ENCODE measurements at places on chromosomes 1 and 21.

DNA sequence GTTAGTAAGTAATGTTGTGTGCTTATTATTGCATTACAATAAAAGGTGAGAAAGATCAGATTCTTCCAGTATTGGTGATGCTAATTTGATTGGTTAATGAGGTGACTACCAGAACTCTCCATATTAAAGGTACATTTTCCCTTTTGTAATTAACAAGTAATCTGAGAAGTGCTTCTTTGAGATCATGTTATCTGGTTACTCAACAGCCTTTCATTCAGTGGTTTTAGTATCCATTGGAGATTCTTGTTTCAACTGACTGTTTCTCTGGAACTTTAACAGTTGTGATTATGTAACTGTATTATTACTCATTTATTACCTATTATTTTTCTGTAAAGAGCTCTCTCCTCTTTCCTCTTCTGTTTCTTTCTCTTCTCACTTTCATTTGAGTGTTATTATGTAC lies 86.7 kb downstream of the PEX14 start:
- no peak for DNase-seq

GRCh38 chr1:18634276-18634675 lies 3.6 kb downstream of the PAX7 start:
- no peak for DNase-seq

- no peak for DNase-seq
Observed at GRCh38 chr1:168368131-168368530, 87.5 kb downstream of the TBX19 start.

- DNase-seq = no peak
Observed at GRCh38 chr1:206540044-206540780, 32.9 kb downstream of the RASSF5 start.

- DNase-seq = no peak
Observed at GRCh38 chr1:18581420-18581880, 49.2 kb upstream of the PAX7 start.

GRCh38 chr1:193417403-193417802 lies 231.0 kb upstream of the B3GALT2 start:
- no peak for DNase-seq

DNA sequence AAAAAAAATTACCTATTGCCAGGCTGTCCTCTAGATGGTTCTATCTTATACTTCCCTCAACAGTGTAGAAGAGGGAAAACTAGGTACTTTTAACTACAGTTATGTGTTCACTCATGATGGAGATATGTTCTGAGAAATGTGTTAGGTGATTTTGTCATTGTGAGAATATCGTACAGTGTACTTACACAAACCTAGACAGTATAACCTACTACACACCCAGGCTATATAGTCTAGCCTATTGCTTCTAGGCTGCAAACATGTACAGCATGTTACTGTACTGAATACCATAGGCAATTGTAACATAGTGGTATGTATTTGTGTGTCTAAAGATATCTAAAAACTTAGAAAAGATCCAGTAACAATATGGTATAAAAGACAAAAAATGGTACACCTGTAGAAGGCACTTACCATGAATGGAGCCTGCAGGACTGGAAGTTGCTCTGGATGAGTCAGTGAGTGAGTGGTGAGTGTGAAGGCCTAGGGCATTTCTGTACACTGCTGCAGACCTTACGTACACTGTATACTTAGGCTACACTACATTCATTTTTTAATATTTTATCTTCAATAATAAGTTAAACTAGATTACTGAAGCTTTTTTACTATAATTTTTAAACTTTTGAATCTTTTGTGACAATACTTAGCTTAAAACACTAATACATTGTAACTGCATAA lies 13.2 kb downstream of the MGST3 start:
- no peak for DNase-seq

GRCh38 chr1:209899948-209900347 lies 38.1 kb upstream of the SYT14 start:
- DNase-seq = no peak

- DNase-seq = no peak
Observed at GRCh38 chr1:235304549-235305451, 23.2 kb downstream of the ARID4B start.

DNA sequence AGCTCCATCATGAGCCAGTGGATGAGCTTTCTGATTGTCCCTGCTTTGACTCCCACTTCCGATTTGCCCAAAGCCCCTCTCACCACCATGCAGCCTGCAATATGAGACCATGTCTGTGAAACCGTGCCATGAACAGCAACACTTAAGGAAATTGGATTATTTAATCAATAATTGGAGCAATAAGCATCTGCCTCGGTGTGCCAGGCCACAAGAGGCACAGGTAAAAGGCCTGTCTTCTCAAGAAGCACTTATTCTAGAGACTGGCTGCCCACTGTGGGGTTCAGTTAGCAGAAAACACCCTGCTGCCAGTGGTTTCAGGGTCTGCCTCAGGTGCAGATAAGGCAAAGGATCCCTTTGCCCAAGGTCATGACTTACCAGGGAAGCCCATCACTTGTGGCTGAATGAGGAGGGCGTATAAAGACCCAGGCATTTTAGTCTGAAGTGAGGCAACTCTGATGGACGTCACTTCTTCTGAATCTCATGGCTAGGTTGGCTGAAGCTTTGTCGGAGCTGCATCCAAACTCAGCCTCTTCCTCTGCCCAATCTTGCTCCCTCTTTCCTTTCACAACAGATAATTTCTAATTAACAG lies 7.1 kb upstream of the CHI3L2 start:
- no peak for DNase-seq

- DNase-seq = no peak
Observed at GRCh38 chr1:111598544-111598943, 21.0 kb upstream of the RAP1A start.

GRCh38 chr1:109981004-109981335 lies 3.6 kb upstream of the AHCYL1 start:
- no peak for DNase-seq

GRCh38 chr1:186896211-186896610 lies 67.5 kb downstream of the PLA2G4A start:
- no peak for DNase-seq

DNA sequence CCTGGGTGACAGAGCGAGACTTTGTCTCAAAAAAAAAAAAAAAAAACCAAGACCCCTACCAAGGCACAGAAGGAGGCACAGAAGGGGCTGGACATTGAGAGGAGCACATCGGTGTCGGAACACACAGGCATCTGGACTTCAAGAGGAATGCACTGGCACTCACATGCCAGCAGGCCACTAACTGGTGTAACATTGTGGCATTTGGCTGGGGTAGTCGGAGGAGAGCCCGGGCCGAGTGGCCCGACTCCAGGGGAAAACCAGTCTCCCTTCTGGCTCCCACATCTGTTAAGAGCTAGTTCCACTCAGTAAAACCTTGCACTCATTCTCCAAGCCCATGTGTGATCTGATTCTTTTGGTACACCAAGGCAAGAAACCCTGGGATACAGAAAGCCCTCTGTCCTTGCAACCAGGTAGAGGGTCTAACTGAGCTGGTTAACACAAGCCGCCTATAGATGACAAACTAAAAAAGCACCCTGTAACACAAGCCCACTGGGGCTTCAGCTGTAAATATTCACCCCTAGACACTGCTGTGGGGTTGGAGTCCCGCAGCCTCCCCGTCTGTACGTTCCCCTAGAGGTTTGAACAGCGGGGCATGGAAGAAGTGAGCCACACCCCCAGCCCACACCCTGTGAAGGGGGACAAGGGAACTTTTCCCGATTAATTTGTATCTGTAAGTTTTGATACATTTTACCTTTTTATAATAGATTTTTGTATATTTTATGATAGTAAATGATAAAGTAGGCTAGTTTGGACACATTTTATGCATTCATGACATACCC lies 17.2 kb upstream of the AKIRIN1 start:
- no peak for DNase-seq

- DNase-seq = no peak
Observed at GRCh38 chr1:7558921-7559869, 211.9 kb upstream of the VAMP3 start.

GRCh38 chr1:185644531-185644930 lies 89.7 kb upstream of the HMCN1 start:
- DNase-seq = no peak

GRCh38 chr1:153881751-153882150 lies 41.0 kb downstream of the GATAD2B start:
- peak; percentile 29 for DNase-seq

Data from HFF-Myc (cell line).